Head of caudate nucleus (tissue), 42 donors: ENCODE measurements at places on chromosomes 7 and 10.

- no peak for DNase-seq
Measured at GRCh38 chr7:2717293-2718261, 29.6 kb downstream of the AMZ1 start.

- no peak for DNase-seq
Measured at GRCh38 chr7:140685407-140686087, 11.0 kb upstream of the NDUFB2 start.

DNA sequence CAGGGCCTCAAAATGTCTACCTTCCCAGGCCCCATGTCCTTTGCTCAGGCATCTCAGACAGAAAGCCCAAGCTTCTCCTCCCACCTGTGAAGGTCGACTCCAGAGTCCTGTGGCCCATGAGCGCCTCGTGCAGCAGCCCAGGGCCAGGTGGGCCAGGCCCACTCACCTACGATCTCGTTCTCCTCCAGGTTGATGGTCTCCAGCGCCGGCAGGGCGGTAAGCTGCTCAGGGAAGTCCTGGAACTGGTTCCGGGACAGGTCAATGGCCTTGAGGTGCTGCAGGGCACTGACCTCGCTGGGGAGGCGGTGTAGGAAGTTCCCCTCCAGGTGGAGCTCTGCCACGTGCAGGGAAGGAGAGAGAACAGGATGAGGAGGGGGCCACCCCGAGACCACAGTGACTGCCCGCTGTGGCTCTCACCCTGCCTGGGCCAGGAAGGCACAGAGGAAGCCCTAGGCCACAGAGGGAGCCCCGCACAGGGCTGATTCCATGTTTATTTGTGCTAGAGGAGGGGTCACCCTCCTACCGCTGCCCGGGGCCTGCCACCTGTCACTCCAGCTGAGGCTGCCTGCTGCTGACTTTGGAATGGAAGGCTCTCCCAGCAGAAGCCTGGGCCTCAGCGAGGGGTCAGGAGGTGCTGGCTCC is 40.0 kb upstream of the NPFFR1 start:
- no peak for DNase-seq

GRCh38 chr7:156625580-156625979 is 15.0 kb upstream of the RNF32 start:
- DNase-seq, result no peak

DNA sequence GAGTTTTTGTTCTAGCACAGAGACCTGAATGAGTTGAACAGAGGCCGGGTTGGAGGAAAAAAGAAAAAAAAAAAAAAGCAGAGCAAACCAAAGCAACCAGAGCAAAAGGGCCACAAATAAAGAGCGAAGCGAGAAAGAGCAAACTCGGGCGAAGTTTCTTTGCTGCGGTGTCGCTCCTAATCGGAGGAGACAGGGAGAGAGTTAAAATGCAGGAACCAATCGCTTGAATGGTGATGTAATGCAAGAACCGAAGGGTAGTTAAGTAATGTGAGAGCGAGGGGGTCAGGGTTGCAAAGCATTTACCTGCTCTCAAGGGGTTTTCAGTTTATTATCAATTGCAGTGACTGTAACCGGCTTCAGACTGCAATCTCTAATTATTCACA is 271.7 kb downstream of the TRIL start:
- no peak for DNase-seq

- no peak for DNase-seq
Measured at GRCh38 chr10:118775478-118775877, 20.7 kb upstream of the CACUL1 start.

DNA sequence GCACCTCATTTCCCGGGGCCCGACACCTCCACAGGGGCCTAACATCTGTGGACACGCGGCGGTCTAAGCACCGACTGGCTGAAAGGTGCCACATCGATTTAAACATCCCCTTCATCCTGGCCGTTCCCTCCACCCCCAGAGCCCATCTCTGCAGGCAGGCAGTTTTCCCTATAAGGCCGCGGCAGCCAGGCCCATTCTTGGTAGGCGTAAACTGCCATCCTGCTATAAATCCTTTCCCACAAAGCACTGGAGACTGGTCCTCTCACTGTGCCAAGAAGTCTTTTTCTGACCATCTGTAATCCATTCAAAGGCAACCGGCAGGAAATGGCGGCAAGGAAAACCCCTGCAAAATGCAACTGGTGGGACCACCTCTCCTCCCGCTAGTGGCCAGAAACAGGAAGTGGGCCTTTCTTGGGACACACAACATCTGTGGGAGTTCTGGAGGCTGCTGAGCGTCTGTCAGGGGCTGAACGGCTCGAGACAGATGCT is 22.4 kb downstream of the ATXN7L1 start:
- no peak for DNase-seq

DNA sequence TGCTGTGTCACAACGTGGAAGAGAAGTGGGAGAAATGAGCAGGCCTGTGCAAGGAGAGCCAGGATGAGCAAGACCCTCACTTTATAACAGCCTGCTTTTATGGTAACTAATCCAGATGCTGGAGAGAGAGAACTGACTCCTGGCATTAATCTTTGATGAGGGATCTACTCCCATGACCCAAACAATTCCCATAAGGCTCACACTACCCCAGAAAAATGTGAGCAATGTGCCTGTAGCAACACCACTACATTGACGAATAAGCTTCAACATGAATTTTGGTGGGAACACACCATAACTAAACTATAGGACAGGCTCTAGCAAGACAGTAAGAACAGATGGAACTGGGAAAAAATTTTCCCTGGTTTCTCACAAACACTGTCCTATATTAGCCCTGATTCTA is 173.6 kb upstream of the PRSS58 start:
- no peak for DNase-seq

DNA sequence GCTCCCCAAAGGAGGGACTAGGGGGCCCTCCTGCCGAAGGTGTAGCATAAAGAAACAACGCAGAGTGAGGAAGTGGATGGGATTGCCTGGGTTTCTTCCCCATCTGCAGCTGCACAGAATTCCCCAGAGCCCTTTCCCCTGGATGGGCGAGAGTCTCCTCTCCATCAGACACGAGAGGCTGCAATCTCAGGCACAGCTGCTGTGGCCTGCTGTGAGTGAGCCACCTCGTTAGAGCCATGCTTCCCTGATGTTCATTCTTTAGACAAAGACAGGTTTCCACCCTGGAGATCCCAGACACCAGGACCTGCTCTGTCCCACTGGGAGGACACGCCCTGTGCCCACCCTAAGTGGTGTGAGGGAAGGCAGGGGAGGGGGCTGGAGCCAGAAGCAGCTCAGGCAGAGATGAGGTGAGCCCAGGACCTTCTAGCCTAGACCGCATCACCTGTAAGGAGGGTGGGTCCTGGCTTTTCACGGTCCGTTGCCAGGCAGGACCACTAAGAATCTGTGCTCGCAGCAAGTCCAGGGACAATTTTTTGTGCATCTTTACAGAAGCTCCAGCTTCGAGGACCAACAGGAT is 268.6 kb upstream of the TCERG1L start:
- no peak for DNase-seq

GRCh38 chr7:18257711-18258110 is 230.1 kb upstream of the PRPS1L1 start:
- no peak for DNase-seq

GRCh38 chr10:76206797-76207352 is 775.5 kb downstream of the LRMDA start:
- DNase-seq, result no peak

DNA sequence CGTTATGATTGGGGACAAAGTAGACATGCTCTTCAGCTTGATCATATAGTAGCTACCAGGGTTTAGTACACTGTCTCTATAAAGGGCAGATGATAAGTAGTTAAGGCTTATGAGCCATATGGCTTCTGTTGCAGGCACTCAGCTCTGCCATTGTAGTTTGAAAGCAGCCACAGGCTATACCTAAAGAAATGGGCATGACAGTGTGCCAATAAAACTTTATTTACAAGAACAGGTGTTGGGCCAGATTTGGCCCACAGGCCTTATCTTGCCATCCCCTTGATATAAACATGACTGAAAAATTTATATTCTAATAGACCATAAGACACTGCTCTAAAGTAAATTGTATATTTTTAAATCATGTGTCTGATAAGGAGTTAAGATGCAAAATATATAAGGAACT is 36.6 kb downstream of the GRK5 start:
- no peak for DNase-seq

DNA sequence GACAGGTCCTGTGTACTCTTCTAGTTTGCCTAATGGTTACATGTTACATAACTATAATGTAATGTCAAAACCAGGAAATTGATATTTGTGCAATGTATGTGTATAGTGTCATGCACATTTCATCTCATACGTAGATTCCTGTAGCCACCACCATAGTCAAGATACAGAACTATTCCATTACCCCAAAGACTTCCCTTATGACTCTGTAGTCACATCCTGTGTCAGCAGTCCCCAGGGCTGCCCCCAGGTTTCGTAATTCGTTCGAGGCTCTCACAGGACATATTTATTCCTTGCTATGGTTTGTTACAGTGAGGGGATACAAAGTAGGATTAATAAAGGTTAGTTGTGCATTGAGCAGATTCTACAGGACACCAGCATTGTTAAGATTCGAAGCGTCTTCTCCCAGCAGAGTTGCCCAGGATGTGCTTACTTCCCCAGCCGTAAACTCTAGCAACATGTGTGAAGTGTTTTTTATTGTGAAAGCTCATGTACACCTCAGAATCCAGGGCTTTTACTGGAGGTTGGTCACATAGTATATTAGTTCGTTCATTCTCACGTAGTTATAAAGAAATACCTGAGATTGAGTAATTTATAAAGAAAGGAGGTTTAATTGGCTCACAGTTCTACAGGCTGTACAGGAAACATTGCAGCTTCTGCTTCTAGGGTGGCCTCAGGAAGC is 18.6 kb downstream of the RABGEF1 start:
- no peak for DNase-seq

- DNase-seq, result no peak
Measured at GRCh38 chr7:27527348-27527714, 135.4 kb downstream of the HIBADH start.
